ENCODE measurements at places on chromosomes 2 and 18.

DNA sequence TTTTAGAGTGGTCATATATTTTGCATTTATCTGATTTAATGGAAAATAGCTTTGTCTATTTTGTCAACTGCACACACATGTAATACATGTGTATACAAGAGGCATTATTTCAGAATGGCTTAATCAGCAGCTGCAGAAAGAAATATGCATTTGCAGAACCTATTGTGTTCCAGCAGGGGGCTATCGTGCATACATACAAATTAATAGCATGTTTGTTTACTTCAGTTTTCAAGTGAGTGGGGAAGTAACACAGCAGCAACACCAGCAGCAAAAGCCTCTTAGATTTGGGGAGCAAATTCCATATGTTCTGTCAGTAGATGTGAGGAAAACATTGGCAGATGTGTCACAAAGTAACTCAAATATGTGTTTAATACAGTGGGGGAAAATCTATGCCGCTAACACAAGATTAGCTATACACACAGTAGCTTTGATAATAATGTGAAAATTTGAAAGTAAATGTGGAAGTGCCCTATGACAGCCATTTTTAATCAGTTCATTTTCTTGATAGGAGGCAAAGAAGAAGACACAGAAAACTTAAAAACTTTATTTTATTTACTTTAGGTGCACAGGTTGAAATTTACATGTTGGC, 218.1 kb downstream of the WDR7 start:
- peak; percentile 12 for DNase-seq

- DNase-seq = peak; percentile 6
These were observed 69.3 kb downstream of the NOL10 start for GRCh38 chr2:10620481-10620880.

DNA sequence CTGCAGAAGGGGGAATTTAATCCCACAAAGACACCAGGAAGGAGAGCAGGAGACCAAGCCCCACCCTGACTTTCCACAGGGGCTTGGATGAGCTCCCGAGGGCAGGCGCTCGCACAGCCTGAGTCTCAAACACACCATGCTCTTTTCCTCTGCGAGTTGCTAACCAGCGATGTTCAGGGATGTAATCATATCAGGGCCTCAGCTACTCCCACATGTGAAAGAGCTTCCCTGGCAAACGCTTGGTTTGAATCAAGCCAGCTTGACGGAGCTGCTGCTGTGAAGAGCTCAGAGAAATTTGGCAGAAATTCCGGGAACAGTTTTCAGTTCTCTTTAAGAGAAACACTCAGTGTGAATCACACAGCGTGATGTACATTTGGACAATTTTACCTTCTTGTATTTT, 385.8 kb downstream of the GALR1 start:
- no peak for DNase-seq

DNA sequence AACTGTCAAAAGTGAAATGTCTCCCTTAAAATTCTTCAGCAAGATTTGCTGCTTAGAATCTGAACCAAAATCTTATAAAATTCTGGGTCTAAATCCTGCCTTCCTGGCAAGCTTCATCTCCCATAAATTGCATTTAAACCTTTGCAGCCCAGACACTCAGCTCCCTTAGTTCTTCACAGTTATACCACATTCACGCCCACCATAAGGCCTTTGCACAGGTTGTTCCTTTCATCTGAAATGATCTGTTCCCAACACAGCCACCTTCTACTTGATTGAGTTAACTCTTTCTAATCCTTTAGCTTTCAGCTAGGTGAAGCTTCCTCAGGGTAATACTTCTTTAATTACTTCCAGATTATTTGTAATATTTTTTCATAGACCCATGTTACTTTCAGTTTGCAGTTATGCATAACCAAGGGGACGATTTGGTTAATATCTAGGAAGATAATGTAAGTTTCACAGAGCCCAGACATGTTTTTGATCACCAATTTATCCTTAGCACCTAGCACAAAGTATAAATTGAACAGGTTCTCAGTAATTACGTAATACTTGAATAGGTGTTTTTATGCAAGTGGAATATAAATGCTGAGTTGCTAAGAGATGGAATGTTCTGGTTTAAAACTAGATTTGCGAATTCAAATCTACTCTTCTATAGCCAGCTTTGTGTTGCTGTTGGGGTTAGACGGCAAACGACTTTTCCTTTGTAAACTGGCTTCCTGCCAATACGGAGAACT, 779.7 kb upstream of the PKDCC start:
- DNase-seq = peak; percentile 3

DNA sequence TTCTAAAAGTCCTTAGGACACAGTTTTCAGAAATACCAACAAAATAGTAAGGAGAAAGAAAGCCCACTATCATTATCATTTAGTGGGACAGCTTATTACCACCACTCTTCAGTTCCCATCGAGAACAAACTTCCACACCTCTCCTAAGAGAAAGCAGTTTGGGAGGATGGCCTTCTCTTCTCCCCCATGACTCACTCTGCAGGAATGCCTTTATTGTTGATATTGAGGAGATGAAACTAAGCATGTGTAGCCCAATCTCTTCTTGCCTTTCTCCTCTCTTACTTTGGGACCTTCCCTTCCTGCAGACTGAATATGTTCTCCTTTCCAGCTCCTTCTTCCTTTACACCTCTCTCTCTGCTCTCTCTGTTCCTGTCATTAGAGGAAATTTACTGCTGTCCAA, 30.0 kb upstream of the ERMN start:
- no peak for DNase-seq

DNA sequence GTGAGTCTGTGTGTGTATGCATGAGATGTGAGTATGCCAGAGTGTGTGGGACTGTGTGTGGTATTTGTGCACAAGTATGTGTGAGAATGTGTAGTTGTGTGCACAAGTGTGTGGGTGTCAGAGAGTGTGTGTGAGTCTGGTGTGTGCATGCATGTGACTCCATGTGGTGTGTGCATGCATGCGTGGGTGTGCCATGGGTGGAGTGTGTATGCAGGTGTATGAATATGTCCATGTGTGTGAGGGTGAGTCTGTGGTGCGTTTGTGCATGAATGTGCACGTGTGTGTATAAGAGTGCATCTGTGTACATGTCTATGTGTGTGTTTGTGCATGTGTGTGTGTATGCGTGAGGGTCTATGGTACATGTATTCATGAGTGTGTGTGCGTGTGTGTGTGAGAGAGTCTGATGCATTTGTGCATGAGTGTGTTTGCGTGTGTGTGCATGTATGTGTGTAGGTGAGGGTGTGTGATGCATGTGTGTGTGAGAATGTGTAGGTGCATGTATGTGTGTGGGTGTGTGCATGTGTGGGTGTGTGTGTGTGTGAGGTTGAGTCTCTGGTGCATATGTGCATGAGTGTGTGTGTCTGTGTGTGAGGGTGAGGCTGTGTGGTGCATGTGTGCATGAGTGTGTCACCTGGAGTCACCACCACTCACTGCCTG, 226.8 kb downstream of the LDLRAD4 start:
- no peak for DNase-seq

GRCh38 chr2:55916473-55917049, 7.0 kb downstream of the EFEMP1 start:
- no peak for DNase-seq

All from GM20000 (cell line).